ENCODE measurements at places on chromosomes 2 and 18. TPM values are rescaled to one million over a fixed set of nuclear protein-coding genes. Genes with fewer than 3 reads are reported as not detected.

The G6PC2 gene
- total RNA-seq: not detected

The STAMBP gene
- 76.6 TPM for total RNA-seq

The RND3 gene
- 178 TPM for total RNA-seq

The TMEM131 gene
- 18.7 TPM for total RNA-seq

The PLCL1 gene
- not detected for total RNA-seq

The SIX2 gene
- 3.6 TPM for total RNA-seq

The SERPINB5 gene
- total RNA-seq: not detected

The LBX2 gene
- total RNA-seq: 1.6 TPM

The COLEC11 gene
- not detected for total RNA-seq

DNA sequence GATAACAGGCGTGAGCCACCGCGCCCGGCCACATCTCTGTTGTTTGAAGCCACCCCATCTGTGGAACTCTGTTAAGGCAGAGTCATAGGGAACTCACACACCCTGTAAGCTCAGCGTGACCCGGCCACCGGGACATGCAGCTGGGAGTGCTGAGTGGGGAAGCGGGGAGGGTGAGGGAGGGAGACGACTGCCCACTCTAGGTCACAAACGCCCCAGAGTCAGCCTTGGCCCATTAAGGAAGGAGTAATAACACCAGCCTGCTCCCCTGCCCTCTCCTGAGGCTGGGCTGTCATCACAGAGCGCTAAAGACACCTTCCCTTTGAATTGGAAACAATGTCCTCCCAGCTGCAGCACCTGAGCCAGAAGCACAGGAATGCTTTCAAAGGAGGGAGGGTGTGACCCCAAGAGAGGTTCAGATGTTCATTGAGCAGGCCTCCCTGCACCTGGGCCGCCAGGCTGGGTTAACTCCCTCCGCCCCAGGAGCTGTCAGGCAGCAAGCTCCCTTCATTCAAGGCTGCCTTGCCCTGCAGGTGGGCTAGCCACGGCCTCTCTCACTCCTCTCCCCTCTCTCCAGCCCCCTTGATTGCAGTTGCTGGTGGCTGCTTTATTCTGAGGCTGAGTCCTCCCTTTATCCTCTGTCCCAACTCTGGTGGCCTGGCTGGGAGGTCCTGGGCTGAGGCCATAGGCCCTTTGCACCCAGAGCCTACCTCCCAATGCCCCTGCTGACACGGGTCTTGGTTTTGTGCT is 77.2 kb upstream of the HPCAL1 start:
- DNase-seq: no peak

DNA sequence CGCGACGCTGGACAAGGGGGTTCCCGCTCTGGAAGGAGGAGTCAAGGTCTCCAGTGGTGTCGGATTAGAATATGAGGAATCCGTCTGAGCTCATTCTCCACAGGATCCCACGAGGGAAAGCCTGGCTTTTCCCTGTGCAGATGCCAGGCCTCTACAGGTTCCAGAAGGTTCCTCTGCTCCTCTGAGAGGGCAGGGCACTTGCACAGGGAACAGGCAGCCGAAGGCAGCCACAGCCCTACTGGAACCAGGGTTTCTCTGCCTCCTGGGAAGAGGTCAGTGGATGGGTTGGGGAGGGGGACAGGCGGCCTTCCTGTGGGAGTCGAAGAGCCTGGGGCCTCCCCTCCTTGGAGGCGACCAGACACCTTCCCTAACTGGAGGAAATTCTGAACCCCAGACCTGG is 1.7 kb upstream of the AQP12A start:
- DNase-seq: no peak

GRCh38 chr2:179612108-179612507 is 249.3 kb downstream of the ZNF385B start:
- no peak for DNase-seq

DNA sequence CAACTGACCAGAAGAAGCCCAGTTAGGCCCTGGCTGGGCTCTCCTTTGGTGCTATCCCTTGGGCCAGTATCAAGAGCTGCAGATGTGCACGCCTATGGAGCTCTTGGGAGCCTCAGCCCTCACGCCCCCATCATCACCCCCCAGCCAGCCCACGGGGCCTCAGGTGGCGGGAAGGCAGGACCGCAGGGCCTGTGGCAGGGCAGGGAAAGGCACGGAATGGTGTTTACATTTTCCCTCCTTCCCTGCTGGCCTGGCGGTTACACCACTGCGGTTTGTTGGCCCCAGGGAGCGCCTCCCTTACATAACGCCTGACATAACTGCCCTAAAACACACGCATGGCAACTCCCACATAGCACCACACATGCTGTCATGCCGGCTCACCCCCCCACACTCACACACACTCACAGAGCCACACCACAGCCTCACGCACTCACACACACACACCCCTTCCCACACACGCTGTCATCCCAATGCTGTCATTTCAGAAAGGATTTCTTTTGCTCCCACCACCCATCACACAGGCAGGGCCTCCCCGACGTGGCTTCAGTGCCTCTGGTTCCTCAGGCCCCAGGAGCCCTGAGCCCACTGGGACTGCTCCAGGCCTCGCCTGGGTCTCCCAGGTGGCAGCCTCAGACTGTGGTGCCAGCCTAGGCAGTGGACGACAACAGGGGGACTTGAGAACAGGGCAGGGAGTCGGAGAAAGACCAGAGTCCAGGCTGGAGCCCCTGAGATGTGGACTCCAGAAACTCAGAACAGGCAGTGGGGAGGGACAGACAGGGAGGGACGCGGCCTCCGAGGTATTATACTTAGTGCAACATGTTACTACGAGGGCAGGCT is 15.7 kb downstream of the ZFP36L2 start:
- peak; percentile 82 for DNase-seq

GRCh38 chr2:44433895-44434294 is 72.1 kb downstream of the CAMKMT start:
- DNase-seq: no peak

- no peak for DNase-seq
These were observed 194.5 kb downstream of the UBE2E3 start for GRCh38 chr2:181174611-181175580.

DNA sequence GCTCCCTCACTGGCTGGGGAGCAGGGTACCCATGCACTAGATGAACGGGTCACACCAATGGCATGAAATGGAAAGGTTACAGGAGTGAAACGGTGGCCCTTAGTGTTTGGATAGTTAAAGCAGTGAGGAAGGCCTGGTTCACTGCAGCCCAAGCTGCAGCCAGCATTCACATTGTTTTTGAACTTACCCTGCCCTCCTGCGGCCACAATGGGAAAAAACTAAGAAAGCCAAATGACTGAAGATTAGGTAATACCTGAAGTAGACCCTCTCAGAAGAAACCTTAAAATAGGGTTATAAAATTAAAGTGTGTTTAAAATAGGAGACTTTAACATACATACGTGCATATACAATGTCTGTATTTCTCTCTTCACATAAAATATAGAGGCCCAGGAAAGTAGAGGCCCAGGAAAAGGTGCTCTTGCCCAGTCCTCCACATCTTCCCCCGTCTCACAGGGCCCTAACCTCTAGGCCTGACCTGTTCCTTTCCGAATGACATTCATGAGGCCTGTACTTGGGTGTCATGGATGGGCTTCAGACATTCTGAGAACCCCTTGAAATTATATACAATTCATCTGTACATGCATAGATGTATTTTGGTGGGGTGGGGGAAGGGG is 33.3 kb downstream of the DOK1 start:
- peak; percentile 57 for DNase-seq

- no peak for DNase-seq
These were observed 18.9 kb downstream of the STEAP3 start for GRCh38 chr2:119242276-119243119.

DNA sequence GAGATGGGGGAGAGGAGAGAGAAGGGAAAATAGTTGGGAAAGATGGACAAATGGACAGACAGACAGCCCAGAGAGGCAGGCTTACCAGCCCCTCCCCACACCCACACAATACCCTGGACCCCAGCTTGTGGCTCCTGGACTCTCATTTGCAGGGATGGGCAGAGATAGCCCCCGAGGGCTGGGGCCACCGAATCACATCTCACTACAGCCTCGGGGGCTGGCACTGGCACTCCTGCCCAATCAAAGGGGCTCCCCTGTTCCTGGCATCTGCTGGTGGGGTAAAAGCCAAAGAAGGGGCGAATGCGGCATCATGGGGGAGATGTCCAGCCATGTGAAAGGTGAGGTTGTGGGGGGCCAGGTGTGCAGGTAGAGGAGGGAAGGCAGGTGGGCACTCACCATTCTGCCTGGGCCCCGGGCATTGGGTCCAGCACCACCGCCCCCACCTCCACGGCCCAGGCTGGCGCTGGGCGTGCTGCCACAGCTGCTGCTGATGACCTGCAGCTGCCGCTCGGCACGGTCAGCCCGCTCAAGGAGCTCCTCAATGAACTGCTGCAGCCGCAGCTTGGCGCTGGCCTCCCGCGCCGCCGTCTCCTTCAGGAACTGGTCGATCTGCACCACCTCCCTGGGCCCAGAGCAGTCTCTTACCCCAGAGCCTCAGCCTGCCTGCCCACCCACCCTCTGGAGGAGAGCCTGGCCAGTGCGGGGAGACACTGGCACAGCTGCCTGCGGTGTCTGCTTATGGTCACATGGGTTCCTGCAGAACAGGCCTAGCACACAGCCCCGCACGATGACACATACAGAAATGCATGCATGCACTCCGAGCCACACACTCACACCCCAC is 18.0 kb downstream of the FBXO41 start:
- no peak for DNase-seq

DNA sequence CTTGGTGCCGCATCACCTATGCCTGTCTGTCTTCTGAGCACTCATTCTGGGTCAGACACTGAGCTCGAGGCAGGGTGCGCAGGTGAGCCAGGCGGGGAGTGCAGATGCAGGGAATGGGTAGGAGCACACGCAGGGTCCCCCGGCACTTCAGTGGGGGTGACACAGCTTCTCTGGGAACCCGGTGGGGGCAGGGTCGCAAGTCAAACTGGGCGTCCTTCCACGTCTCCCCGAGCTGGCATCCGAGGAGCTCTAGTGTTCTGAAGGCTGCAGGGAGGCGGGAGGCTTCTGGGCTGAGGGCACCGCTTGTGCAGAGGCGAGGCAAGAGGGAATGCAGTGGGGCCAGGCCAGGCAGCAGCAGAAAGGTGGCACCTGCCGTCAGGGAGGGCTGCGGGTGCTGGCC is 86.0 kb downstream of the DGKD start:
- DNase-seq: no peak

DNA sequence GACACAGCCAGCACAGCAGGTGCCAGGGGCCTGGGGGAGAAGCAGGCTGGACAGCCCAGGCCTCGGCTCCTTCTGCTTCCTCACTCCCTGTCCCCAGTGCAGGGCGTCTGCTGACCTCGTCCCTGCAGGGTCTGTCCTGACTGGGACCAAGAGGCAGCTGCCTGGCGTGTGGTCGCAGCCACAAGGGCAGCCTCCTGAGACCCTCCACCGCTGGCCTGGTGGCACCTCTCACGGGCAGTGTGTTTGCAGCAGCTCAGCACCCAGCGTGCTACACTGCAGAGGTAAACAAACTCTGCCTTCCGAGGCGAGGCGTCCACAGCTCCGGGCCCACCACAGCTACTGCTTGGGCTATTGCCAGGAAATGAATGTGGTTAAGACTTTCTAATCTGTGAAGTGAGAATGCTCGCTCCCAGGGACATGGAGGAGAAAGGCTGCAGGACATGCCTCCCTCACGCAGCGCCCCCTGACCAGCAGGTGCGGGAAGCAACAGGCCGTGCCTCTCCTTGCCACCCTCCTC is 46.1 kb upstream of the HPCAL1 start:
- DNase-seq: no peak

DNA sequence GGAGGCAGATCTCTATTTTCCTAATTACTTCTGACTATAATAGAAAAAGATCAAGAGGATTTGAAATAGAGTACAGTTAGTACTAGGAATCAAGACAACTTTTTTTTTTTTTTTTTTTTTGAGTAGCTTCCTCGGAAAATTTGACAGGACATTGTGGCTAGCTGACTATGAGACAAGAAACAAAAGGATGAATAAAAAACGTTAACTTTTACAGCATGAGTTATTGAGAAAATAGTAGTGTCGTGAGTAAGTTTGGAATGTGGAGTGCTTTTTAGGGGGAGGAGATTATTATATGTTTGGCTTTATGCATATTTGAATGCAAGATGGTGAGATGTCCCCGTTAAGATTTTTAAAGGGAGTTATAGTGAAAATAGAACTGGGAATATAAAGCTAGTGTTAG is 27.7 kb upstream of the CPS1 start:
- no peak for DNase-seq

DNA sequence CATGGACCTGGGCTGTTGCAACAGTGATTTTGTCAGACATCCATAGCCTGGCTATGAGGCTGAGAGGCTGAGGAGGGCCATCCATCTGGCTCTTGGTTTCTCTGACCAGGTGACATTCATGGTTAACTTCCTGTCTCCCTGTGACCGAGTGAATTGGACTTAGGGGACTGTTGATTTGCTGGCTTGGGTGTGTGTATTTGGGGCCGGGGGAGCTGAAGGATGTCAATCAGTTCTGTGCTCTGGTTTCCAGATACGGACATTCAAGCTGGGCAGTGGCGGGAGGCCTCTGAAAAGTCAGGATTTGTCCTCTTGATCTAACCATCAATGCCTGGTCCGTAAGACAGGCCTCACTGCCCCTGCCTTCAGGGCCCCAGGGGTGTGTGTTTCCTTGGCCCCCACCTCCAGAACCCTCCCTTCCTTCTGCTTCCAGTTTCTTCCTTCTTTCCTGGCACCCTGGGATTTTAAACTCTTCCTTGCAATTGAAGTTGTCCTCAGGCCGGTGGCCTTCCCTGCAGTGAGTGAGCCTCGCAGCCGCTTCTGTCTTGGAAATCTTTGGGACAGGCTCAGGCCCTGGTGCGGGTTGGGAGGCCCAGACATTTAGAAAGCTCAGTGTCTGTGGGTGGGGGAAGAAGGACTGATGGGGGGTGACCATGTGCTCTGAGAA is 54.7 kb upstream of the HAAO start:
- no peak for DNase-seq

GRCh38 chr2:119430023-119430498 is 1.6 kb upstream of the TMEM37 start:
- no peak for DNase-seq

- no peak for DNase-seq
These were observed 1040.7 kb downstream of the SOCS6 start for GRCh38 chr18:71329563-71329962.

- DNase-seq: no peak
These were observed 75.5 kb upstream of the HS6ST1 start for GRCh38 chr2:128394007-128394730.

GRCh38 chr2:137693534-137693933 is 270.7 kb upstream of the HNMT start:
- DNase-seq: no peak

DNA sequence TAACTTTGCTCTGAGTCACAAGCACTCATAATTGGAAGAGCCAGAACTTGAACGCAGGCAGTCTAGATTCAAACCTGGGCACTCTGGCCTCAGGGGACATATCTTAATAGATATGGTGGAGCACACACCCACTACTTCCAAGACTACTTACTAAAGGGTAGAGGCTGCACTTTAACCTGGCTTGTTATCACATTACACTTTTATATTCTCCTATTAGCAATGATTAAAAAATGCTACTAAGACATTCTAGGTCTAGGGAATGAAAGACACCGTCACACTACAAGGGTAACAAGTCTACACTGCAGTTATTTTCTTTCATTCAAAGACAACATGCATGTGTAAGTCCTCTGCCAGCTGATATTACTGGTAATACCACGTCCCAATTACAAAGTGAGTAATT is 258.8 kb downstream of the ZNF521 start:
- DNase-seq: no peak

- no peak for DNase-seq
These were observed 180.9 kb upstream of the TWIST2 start for GRCh38 chr2:238667008-238667407.
